ENCODE measurements at places on chromosomes 6 and 20.
A peak's percentile ranks its signal among the peaks of the same experiment; 100 is the strongest.

GRCh38 chr20:60648556-60648955, 603.5 kb upstream of the CDH4 start:
- DNase-seq = no peak

GRCh38 chr20:46975976-46976375, 81.3 kb downstream of the EYA2 start:
- no peak for DNase-seq

DNA sequence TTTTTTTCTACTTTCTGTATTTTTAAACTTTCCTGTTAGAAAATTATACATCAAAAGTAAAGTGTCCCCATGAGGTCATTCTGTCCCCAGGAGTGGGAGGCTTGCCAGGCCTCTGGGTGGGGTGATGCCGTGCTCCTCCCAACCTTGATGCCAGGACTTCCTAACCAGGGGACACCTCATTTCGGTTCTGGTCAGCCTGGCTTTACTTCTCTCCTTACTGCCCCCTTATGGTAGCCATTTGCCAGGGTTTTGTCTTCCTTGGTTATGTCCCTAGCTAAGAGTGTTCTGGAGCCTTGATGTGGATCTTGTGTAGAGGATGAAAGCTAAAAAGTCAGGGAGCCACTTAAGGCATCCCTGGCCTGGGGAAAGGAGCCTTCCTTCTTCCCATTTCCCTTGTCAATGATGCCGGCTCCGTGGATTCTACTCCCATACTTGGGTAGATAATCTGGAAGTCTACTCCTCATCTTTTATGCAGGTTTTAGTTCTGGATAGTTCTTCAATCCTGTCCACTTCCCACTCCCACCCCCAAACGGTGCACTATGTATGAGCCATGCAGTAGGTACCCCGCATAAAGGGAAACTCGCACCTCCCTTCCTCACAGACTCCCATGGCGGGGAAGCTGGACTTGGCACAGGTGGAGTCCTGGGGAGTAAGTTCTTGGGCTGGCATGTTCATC, 164.1 kb upstream of the SALL4 start:
- DNase-seq = peak; percentile 49

- DNase-seq = no peak
Measured at GRCh38 chr6:79031821-79032590, 46.0 kb downstream of the PHIP start.

GRCh38 chr6:14831070-14831469, 414.8 kb upstream of the JARID2 start:
- no peak for DNase-seq

DNA sequence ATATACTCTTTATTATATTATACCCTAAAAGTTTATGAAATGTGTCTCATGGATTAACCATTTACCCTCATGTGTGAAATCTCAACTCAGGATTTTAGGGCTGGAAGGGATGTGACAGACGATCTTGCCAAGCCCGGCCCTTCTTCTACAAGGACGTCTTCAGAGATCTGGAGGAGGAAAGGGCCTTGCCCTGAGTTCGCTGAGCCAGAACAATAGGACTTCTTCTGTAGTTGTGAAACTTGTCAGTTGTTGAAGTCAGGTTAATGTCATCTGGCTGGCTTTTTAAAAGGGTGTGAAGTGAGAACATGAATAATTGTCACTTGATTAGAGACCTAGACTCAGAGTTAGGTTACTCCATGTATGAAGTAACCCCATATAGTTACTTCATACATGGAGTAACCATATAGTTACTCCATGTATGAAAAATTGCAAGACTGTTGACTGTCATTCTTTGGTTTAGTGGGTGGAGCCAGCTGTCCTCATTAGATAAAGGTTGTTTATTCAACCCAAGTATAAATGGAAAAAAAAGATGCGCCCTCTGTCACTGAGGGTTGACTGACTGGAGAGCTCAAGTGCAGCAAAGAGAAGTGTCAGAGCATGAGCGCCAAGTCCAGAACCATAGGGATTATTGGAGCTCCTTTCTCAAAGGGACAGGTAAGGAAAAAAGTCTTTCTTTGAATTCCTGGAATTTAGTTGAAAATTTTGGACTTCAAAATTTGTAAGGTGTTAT, at the start of gene ARG1:
ARG1 (plus strand) TSS at position 541 of the 730 bp plus-strand sequence; CDS start at position 598, 57 bp downstream.
- DNase-seq = no peak

DNA sequence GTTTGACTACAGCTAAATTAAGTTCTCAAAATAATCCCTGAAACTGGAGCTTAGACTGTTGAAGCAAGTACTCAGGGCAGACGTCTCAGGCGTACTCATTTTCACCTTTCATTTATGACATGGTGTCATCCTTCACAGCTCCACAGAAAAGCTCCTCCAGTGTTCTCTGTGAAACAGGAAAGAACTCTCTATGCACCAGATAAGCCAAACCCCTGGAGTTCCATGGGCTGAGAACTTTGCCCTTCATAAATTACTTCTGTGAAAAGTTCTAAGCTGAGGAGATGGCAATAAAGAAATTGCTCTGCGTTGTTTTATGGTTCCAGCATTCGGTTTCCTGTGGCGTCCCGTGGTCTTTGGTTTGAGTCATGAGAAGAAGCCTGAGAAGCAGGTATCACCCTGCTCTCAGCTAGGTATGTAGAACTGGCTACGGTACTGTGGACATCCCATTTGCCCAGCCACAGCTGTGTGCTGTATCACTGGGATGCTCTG, 20.2 kb upstream of the RREB1 start:
- DNase-seq = no peak

DNA sequence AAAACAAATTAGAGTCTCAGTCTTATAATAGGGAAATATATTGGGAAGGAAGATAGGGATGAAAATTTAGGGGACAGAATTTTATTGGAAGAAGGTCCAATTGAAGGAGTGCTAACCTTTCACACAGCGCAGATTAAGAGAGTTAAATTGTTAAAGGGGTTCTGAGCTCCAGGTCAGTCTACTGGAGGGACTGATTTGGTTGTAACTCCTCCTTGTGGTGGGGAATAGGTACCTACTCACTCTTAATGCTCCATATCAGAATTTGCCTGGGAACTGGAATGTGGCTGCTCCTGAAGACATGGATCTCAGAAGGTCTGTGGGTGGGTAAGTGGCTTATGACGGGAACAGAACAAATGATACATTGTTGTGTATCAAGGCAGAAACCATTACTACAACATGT, 143.5 kb downstream of the FLRT3 start:
- no peak for DNase-seq

DNA sequence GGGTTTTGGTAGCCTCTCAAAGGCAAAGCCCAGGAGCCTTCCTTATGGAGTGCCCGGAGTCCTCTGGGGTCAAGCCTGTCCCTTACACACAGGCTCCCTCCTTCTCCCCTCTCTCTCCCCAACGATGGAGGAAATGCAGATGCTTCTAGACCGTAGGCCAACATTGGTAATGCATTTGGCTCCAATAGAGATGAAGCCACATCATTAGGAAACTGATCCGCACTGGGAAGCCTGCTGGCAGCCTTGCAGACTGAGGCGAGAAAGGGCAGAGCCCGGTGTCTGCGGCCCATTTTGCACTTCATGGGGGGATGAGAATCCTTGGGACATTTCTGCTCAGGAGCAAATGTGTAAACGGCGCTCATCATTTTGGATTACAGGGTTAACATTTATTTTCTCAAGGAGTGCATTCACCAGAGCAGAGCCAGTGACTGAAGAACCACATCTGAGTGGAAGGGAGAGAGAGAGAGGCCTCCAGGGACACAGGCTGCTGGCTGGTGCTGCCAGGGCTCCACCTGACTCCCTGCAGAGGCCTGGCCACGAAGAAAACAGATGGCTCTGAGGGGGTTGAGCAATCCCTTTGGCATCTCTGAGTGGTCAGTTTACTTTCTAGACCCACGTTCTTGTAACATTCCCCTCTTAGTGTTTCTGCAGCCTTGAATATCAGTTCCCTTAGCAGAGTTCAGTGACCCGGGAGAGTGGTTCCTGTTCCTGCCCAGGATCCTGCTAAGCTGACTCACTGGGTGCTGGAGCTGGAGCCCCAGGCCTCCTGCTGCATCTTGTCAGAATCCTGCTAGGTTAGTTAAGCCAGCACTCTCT, 4.4 kb upstream of the CST3 start:
- no peak for DNase-seq

DNA sequence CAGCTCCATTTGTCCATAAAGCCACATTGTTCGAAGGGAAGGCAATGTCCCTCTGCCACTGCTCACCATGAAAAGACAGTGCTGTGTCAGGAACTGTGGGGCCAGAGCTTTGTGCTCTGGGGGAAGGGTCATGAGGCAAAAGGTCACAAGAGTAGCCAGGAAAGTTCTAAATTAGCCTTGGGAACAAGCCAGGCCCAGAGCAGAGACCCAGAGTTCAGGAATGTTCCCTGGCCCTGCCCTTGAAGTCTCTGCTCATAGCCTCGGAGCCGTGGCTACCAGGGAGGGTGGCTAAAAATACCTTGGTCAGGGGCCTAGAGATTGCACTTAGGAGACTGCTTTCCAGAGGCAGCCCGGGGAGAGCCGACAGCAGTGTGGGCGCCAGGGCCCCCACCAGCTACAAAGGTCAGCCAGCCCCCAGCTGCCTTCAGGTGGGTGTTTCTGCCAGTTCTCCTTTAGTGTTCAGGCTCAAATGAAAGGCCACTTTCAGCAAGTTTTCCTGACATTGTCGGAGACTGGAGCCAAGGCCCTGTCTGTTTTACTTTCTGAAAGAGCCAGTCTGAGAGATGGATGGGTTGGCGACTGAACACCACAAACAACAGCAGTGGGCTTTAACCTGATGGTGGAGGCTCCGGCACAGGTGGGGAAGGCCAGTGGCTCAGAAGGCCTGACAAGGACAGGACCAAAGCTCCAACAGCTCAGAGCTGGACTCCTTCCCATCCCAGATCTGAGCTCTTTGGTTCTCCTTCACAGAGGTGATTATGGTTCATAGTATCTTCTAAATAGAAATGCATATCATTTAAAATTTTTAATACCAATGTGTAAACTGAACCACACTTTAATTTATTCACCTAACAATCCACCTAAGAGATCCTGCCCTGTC, 76.2 kb downstream of the CDH26 start:
- no peak for DNase-seq

DNA sequence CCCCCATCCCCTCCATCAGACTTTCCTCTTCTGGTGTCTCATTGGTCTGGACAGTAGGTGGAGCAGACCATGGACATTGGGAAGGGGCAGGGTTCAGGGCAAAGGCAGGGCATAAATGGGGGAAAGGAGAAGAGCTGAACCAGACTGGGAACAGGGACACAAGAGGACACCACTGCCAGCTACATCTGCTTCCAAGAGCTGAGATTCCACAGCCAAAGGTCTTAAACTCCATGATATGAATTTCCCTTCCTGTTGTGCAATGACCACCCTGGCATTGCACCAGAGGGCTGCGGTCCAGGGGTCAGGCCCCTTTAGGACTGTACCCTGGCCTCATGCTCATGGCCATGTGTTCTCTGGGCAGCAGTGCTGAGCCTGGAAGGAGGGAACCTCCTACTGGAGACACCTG, 137.9 kb downstream of the MAFB start:
- no peak for DNase-seq

GRCh38 chr20:24752612-24753011, 196.5 kb upstream of the CST7 start:
- no peak for DNase-seq

DNA sequence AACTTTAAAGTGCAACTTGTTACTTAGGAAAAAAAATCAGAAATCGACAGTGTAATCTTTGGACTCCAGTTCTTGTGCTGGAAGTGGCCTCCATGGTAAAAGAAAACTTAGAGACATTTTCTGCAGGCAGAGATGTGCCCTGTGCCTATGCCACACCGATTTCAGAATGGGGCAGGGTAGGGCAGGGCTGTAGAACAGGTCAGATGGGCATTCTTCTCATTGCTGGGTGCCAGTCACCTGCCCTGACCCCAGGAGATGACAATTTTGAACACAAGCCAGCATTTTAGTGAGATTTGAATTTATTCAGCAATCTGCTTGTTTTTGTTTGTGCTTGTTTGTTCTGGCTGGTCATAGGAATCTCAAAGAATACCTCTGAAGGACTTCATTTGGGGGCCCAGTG, 63.3 kb downstream of the SASH1 start:
- DNase-seq = no peak

- DNase-seq = no peak
Measured at GRCh38 chr6:75735491-75736186, 13.4 kb upstream of the MYO6 start.

DNA sequence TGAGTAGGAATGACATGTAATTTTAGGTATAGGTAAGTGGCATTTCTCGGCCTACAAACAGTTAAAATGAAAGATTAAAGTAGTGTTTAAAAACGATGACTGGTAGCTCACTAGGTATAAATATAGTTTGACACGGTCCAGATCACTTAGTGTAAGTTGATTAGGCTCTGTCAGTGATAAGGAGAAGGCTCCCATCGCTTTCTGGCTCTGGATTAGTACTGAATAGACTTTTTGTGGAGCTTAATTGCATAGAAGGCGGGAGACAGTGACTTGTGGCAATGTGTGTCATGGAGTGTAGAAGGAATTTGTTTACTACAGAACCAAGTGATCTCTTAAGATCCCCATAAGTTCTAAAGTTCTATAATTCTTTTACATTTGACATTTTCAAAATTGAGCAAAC, 6.7 kb downstream of the PYGB start:
- DNase-seq = no peak

DNA sequence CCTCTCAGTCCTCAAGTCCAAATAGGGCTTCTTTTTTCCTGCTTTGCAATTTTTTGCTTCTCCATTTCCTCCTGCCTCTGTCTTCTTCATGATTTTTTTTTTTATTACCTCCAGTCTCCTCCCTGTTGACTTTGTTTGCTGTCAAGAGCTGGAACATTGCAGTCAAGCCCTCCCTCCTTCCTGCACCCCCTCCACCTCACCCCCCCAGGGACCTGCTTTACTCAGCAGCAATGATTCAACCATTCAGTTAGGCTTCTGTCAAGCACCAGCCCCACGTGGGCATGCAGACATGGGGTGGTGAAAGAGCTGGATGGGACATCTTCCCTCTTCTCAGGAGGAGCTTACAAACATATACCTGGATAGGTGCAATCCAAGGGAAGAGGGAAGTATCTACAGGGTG, 142.4 kb downstream of the LRFN2 start:
- DNase-seq = no peak

GRCh38 chr6:139376604-139377218, 2.3 kb upstream of the CITED2 start:
- DNase-seq = no peak

DNA sequence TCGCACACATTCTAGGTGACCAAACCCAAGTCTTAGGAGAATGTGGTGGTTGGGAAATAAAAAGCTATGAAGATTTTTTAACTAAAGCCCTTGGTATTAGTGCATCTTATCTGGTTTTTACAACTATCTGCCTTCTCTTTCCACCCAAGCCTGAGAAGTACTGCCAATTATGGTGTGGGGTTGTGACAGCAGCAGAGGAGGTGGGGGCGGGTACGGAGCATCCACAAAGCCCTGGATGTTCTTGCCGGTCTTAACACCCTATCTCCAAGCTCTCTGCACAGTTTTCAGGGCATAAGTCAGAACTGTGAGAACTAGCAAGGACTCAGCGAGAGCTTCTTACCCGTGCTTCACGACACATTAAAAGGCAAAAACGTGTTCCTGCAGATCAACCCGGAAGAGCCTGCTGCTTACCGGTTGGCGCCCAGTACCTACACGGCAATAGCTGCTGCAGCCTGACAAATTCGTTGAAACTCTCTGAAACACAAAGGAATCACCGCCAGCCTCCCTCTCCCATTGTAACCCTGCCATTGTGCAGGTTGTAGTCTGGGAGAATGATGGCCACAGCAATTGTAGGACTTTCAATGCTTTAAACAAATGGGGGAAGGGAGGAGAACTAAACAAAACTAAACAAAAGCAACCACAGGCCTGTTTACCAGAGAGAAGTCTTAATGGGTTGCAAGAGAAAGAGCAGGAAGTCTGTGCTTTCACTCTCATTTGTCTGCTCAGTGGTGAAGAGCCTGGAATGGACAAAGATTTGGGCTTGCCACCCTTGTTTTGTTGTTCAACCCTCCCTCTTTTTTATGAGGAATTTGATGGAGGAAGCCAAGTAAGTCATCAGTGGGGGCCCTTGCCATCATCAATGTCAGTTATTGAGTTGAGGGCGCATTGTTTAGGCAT, 461.0 kb upstream of the JARID2 start:
- DNase-seq = no peak
